ENCODE measurements at places on chromosomes 6 and 20.
A peak's percentile ranks its signal among the peaks of the same experiment; 100 is the strongest.

- DNase-seq = peak; percentile 88
These were observed 44.6 kb downstream of the ARHGAP40 start for GRCh38 chr20:38645980-38646858.

GRCh38 chr6:52877786-52878185 lies 31.7 kb downstream of the GSTA3 start:
- no peak for DNase-seq

GRCh38 chr6:33696548-33697518 lies 14.7 kb downstream of the UQCC2 start:
- DNase-seq = no peak

GRCh38 chr6:169702840-169703246 lies 917 bp downstream of the C6orf120 start:
- no peak for DNase-seq
